Cerebellar nuclear complex (tissue), 1 donor: ENCODE measurements at places on chromosomes 13 and 19.

DNA sequence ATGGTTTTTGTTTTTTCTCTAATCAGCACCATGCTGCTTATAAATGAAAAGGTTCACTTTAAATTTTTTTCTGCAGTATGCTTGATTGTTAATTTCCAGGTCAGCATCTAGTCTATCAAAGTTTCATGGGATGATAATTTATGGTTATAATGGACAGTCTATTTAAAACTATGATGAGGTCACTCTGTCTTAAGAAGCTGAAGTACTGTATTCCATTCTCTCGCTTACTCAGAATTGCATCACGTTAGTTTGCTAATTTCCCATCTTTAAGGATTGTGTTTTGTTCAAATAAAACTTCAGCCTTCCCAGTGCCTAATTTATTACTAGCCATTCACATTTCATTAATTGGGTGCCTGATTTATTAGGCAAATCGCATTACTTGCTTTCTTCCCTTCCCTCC, 94.3 kb downstream of the GPC6 start:
- no peak for DNase-seq

GRCh38 chr19:54189145-54189734, at the start of gene MBOAT7:
Gene MBOAT7 (minus strand): TSS chr19:54189580. CDS start chr19:54188508, 1,072 bp downstream.
- peak; percentile 97 for DNase-seq

GRCh38 chr13:29613101-29613500, 17.6 kb upstream of the SLC7A1 start:
- DNase-seq, result no peak

DNA sequence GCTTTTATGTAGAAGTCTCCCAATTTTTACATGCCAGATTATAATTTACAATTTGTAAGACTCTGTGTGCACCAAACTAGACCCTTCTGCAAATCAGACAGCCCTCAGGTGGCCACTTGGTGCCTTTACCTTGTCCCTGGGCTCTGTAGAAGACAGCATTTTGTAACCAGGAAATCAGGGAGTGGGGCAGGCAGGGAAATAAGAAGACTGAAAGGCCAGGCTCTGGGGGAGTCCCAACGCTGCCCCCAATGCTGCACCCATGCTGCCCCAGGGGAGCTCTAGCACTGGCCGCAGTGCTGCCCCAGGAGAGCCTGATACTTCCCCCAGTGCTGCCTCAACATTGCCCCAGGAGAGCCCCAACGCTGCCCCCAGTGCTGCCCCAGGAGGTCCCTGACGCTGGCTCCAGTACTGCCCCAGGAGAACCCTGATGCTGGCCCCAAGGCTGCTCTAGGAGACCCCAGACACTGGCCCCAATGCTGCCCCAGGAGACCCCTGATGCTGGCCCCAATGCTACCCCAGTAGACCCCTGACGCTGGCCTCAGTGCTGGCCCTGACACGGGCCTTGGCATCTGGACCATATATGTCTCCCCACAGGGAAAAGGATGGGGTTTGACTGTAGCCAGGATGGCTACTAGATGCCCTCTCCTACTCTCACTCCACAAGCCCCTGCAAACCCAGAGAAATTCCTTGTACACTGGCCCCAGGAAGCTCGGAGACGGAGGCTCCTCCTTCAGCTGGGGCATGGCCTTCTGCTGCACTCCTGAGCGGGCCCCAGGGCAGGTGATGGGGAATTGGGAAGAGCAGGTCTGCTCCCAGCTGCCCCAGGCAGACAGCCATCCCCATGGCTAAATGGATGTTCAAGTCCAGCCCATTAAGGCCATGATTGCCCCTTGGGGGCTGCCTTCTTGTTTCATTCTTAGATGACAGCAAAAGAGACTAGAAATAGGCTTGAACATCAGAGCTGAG, 23.6 kb downstream of the VSTM2B start:
- DNase-seq, result no peak

DNA sequence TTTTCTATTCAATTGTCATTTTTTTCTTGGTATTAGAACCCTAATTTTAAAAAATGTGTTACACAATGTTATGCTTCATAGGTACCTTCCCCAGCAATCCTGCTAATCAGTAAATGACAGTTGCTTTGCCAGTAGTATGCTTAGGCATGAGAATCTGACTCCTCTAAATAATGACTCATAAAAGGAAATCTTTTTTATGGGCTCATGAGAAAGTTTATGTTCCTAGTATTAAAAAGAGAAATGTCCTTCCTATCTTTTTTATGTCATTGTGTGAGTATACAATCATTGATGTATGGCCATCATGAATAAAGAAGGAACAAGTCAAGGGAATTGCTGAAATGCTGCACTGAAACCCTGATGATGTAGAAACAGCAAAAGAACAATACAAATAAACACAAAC, 1237.7 kb upstream of the PCDH20 start:
- DNase-seq, result no peak

DNA sequence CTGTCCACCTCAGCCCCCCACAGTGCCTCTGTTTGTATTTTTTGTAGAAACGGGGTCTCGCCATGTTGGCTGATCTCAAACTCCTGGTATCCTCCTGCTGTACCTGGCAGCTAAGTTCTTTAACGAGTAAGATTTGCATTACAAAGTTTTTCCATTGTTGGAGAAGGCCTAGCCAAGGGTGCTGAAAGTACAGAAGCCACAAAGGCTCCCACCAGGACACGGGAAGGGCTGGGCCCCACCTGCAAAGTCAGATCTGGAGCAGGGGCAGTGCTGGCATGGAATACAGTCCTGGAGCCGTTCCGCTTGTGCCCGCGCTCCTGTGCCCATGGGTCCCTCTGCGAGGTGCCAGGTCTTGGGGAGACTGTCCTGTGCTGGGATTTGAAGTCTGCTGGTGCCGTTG, 12.1 kb downstream of the FZR1 start:
- DNase-seq, result no peak

- no peak for DNase-seq
Measured at GRCh38 chr13:75458696-75459422, 23.1 kb downstream of the TBC1D4 start.

DNA sequence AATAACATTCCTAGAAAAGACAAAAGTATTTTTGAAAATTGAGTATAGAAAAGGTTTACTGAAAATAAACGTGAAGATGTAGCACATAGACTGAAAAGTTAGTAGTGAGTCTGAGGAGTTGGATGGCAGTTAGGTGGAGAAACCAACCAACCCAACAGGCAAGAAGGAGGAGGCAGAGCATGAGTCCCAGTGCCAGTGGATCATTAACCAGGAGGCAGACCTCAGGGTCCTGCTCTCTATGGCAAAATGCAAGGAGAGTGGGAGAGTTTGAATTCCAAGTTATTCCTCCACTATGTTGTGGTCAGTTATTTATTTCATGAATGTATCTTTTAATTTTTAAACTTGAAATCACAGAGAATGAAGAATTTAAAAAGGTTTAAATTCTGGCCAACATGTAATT, 446.4 kb downstream of the GPC6 start:
- no peak for DNase-seq

DNA sequence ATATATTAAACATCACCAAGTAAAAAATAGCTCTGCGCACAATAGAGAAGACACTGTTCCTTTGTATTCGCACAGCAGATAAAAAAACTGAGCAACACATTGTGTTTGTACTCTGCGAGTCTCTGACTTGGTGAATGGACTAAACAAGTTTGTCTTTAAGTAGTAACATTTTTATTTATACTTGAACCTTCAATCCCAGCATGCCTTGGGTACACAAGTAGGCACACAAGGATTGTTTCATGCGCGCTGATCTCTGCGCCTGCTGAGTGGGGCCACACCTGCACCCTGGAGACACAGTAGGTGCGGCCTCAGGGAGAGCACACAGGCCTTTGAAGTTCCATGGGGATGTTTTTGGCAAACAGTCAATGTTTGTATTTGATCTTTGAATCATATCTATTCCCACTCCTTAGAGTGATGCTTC, 318.9 kb downstream of the MYO16 start:
- no peak for DNase-seq

GRCh38 chr19:41623360-41623759, 3.5 kb downstream of the CEACAM4 start:
- DNase-seq, result no peak

DNA sequence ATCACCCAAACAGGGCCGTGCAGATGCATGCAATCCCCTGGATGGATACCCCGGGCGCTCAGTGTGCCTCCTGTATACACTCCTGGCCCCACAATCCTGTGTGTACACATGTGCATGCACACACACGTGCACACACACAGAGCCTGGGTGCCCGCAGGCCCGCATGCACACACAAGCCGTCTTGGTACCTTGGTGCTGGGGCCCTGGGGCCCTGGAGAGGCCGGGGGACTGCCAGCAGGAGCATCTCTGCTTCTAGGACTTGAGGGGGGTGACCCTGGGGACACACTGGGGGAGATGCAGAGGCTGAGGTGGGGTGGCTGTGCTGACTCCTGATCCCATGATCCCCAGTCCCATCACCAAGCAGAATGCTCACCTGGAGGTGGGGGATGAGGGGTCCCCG, 15.6 kb upstream of the EPOR start:
- no peak for DNase-seq

- DNase-seq, result no peak
Measured at GRCh38 chr13:37651891-37652290, 53.3 kb upstream of the POSTN start.

DNA sequence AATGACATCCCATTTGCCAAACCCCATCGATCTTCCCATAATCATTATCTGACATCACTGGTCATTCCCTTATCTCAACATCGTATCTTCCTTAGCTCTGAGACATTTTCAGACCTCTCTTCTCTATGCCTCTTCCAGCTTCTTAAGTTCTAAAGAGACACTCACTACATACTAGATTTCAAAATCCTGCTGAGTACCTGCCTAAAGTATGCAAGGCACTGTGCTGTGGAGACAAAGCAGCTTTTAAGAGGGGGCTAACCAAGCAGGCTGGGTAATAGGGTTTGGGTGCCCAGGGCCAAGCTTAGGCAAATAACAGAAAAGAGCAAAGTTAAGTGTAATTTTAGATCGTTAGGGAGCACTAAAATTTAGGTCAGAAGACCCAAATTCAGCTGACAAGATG, 3.4 kb upstream of the POMP start:
- no peak for DNase-seq

DNA sequence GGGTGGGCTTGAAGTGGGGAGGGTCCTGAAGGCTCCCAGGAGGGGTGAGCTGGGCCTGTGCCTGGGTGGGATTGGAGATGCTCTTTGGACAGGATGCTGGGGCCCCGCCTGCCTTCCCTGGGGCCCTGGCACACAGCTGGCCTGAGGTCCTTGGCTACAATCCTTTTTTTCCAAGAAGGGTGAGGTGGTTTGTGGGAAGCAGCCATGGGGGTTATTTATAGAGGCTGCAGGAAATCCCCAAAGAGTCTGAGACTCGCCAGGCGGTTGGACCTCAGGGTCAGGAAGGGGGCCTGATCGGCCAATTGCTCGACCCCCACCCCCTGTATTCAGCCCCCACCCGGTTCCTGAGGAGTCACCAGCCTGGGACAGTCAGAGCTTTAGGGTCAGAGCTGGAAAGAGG, 10.0 kb downstream of the GTPBP3 start:
- no peak for DNase-seq

DNA sequence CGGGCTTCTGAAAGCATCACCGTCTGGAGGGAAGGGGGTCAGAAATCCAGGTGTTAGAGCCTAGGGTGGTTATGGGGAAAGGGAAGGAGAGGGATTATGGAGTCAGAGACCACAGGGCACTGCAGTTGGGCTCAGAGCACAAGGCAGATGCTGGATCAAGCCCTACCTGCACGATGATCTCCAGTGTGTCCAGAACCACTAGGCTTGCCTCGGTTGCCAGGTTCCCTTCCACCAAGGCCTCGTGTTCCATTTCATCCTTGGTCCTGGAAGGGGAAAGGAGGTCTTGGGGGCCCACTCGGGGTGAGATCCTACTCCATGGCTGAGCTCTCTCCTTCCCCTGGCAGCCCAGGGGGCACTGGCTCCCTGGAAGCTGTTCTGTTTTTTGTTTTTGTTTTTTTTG, 17.0 kb upstream of the KANK2 start:
- DNase-seq, result no peak

GRCh38 chr13:31968473-31968872, 63.1 kb upstream of the FRY start:
- DNase-seq, result no peak

GRCh38 chr13:48066310-48066989, 28.5 kb downstream of the MED4 start:
- no peak for DNase-seq

DNA sequence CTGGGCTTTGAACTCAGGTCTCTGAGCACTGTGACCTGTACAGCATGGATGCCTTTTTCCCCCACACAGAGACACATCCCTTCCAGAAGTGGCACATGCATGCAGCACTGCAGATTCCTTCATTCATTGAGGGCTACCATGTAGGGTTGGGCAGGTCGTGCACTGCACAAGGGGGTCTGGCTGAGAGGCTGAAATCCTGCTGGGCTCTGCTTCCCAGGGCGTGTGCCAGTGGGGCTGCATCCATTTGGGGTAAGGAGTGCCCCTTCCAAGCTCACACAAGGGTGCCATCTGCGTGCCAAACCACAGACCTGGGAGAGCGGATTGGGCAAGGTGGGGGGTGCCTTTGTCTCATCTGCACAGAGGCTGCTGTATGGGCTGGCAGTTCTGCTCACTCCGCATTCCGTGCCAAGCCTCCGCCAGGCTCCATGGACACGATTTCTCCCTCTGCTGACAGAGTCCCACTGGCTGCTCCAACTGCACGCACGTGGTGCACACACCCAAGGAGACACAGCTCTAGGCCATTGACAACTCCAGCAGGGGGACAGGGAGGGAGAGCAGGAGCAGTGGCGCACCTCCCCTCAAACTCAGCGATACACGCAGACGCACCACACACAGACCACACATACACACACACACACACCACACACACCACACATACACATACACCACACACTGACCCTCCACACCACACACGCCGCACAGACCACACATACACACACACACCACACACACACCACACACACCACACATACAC, 4.5 kb upstream of the SHISA7 start:
- DNase-seq, result no peak

DNA sequence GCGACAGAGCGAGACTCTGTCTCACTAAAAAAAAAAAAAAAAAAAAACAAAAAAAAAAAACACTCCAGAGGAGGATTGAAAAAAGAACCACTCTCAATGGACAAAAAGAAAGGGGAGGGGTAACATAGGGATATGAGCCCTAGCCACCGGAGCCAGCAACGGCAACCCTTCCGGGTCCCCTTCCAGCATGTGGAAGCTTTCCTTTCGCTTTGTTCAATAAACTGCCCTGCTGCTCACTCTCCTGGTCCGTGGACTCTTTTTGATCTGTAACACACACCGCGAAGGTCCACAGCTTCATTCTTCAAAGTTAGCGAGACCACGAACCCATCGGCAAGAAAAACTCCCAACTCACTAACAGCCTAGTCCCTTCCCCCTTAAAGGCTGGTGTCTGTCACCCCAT, 1.0 kb upstream of the REX1BD start:
- no peak for DNase-seq

DNA sequence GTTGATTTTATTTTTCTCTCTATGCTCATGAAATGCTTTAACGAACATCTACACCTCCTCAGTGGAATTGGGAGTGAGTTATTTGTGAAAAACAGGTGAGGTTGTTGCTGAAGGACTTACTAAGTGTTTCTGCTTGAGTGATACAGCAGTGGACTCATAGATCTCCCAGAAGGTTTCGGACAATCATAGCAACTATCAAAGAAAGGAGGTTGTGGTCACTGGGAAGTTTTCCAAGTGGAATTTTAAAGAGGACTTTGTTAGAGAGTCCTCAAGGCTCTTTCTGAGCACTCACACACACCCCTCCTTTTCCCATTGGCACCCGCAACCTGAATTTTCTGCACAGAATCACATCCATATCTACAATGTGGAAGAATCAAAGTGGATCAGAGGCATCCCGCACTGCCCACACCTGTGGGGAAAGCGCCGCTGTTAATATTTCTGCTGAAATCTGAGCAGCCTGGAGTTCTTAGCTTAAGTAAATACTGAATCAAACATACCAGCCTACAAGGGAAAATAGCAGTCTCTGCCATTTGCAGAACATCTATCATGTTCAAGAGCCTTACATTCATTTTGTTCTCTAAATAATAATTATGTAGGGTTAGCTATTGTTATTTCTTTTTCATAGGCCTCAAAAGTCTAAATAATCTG, 719.4 kb downstream of the DIAPH3 start:
- DNase-seq, result no peak
